ENCODE measurements at places on chromosomes 2 and 18.

DNA sequence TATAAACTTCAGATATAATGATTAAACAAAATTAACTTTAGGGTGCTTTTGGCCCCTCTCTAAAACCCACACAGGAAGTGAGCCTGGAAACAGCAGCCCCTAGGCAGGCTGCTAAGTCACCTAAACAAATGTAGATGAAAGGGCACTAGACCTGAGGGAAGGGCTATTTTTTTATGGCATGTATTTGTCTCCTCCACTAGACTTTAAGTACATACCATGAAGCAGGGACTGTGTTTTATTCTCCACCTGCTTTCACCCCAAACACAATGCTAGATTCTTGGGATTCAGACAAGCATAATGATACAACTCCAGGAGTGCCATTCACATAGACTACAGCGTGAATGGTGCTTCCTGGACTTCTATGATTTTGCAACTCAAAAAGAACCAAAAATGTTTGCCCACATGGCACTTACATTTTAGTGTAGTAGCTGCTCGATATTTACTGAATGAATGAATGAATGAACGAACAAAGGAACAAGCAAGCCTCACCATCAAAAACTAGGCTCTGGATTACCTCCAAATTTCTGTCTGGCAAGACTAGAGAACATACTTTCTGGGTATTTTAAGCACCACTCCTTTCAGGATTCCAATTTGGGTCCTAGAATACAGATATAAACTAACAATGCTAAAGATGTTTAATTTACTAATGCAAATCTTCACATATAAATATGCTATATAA lies 10.1 kb downstream of the ATAD2B start:
- DNase-seq: no peak

- no peak for DNase-seq
Measured at GRCh38 chr18:25787276-25787675, 303.1 kb downstream of the SS18 start.

DNA sequence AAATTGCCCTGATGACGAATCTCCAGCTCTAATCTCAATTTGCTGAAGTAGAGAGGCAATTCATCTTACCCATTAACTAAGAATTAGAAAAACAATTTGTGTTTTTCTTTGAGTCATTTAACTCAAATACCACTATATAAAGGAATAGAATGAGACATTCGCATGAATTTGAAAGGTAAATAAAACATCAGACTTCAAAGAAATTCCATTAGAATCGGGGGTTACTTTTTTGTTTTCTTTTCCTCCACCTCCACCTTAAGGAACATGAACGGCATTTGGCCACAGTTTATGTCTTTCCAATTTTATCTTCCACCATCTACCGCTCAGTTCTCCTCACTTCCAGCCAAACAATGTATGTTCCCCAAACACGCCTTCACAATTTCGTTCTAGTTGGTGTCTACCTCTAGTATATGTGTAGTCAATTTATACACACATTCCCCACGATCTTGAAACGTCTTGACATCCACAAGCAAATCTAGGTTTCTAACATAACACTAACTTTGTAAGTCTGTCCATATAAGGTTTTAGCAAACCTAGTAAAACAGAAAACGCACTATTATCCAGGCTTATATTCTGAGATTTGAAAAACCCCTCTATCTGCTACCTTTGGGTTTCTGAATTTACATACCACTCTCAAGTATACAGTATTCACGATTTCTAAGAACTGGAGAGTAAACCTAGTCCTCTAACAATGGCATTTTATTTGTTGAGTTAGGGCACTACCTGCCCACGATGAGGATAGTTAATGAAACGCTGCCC lies 1.2 kb upstream of the SMCHD1 start:
- no peak for DNase-seq

DNA sequence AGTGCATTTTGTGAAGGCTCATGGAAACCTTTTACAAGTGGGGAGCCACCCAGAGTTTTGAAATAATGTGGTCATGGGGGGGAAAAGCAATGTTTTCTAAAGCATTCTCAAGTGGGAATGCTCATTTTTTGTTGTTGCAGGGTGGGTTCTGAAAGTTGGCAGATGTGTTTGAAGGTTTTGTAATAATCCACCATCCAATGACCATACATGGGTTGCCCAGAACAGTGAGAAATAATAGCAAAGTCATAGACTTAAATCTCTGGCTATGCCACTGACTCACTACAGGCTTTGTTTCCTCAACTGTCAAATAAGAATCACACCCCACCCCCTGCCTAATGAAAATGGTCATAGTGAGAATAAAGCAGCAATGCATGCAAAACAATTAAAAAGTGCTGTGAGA lies 2.9 kb downstream of the DSG3 start:
- DNase-seq: peak; percentile 5

- DNase-seq: no peak
Measured at GRCh38 chr2:112730216-112730615, 9.4 kb downstream of the NT5DC4 start.

GRCh38 chr18:24560511-24560981 lies 100.1 kb downstream of the HRH4 start:
- no peak for DNase-seq

GRCh38 chr2:207881902-207882301 lies 112.2 kb upstream of the FZD5 start:
- DNase-seq: peak; percentile 46

GRCh38 chr2:26312471-26312870 lies 33.5 kb upstream of the SELENOI start:
- DNase-seq: no peak

Data from fibroblast of skin of scalp (primary cell).